ENCODE measurements at places on chromosomes 7 and 10.

- no peak for DNase-seq
Measured at GRCh38 chr10:88401671-88402347, 181.3 kb downstream of the RNLS start.

DNA sequence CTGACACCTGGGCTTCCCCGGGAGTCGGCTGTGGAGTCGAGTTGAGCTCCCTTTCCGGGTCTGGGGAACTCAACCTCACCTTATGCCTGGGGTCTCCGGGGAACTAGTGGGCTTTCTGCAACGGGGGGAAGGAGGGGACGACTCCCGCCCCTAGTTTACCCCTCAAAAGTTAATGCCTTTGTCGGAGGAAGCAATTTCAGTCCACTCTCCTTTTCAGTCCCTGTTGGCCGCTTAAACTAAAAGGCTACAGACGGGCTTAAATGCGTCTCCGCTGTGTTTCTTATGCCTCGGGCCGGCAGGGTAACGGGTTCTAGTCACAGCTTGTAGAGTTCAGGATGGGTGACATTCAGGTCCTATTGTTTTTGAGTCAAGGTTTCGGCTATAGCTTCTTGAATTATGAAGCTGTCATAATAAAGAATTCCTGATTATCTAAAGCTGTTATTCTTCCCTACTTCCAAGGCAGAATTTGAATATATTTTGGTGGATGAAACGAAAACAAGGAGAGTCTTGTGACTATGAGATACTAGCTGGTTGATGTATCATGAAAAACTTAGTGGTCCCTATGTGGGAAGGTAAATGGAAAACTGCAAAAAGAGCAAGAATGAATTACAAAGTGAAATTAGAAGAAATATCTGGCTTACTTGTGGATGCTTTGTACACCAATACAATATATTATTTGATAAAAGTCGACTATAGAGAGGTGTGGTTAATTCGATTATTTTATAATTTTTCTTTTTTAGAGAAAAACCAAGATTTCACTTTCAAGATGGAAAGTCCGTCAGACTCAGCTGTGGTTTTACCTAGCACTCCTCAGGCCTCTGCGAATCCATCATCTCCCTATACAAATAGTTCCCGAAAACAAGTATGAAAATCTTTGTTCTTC is 495 bp downstream of the SFR1 start:
- no peak for DNase-seq

- DNase-seq: no peak
Measured at GRCh38 chr7:14403587-14403986, 414.1 kb upstream of the ETV1 start.

GRCh38 chr10:36141856-36142560 is 499.9 kb upstream of the FZD8 start:
- no peak for DNase-seq

DNA sequence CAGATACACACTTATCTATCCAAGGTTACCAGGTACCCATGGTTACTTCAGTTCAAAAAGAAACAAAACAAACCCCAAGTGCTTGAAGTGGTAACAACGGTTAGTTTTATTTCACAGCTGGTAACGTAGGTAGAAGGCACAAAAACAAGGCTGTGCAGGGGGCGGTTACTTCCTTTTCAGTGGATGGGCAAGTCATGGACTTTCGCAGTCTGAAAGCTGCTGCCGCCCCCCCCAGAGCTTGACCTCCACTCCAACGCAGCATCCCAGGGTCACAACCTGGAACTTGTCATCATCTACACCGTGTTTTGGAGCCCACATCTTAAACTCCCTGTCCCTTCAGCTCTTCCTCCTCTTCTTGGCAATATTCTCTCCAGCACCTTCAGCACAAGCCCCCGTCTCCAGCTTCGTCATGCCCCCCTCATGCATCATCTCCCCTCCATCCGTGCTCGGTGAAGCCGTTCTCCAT is 181.2 kb upstream of the ITGB1 start:
- peak; percentile 46 for DNase-seq

DNA sequence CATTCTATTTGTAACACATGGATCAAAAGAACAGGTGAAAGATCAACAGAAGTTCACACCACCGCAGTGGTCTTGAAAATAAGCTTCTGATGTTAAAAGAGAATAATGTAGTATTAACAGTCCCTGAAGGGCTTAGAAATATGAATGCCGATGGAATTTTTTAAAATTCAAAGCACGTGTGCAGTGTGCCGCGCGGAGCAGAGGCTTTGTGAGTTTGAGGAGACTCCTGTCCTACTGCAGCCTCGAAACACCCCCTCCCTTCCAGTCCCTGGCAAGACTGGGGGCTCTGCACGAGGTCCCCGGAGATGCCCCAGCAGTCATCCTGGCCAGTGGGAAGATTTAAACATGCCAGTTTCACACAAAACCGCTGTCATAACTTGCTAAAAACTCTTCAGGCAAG is 196.6 kb downstream of the DIP2C start:
- no peak for DNase-seq

DNA sequence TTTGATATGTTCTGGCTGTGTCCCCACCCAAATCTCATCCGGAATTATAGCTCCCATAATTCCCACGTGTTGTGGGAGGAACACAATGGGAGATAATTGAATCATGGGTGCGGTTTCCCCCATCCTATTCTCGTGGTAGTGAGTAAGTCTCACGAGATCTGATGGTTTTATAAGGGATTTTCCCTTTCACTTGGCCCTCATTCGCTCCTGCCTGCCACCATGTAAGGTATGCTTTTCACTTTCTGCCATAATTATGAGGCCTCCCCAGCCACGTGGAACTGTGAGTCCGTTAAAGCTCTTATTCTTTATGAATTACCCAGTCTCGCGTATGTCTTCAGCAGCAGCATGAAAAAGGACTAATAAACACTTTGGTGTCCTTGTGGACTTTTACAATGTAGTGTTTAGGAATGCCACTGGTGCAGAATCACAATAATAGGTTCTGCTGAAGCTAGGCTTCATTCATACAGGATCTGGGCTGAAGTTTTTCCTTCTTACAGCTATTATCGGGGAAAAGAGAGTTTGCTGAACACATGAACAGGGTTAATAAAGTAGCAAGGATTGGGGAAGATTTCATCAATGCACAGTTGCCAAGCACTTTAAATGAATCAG is 74.3 kb downstream of the CPED1 start:
- no peak for DNase-seq

DNA sequence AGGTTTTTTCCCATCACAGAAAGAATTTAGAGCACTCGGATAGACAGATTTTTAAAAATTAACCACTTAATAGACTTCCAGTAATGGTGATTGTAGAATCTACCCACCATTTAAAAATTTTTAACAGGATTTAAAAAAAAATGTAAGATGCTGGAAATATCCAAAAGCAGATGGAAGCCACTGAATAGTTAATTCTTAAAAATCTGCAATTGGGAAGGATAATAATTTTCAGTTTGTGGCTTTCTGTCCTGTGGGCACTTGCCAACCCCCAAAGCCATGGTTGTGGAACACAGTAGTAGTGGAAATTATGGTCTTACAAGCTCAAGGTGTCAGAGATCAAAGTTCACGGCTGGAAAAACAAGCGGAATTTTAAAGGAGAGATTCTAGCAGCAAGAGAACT is 101.0 kb upstream of the SP4 start:
- DNase-seq: no peak

DNA sequence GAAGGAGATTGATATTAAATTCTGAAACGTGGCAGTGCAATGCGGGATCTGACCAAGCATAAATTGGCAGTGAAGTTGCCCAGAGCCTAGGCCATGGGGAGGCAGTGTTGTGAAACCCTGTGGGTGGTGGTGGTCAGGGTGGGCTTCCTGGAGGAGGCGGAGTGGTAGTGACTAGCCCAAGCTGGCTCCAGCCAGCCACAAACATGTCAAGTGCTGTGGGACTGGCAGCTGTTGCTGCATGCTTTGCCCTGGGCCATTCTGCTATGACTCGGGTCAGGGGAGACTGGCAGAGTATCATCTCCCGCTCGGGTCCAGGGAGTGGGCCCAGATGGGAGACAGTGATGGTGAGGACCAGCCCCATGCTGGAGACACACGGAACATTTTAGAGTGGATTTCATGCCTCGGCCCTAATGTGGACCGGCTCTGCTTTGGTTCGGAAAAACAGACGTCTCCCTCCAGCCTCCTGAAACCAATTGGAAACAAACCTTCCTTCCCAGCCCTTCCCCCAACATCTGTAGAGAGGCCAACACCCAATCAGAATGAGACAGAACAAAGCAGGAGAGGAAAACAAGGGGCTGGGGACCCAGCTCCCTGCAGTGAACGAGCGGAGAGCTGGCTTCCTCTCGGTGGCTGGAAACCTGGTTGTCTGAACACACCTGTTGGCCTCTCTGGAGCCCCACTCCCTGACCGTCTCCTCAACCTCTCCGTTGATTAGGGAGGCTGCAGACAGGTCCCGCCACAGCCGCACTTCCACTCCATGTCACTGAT is 58.2 kb downstream of the TMEM270 start:
- no peak for DNase-seq

DNA sequence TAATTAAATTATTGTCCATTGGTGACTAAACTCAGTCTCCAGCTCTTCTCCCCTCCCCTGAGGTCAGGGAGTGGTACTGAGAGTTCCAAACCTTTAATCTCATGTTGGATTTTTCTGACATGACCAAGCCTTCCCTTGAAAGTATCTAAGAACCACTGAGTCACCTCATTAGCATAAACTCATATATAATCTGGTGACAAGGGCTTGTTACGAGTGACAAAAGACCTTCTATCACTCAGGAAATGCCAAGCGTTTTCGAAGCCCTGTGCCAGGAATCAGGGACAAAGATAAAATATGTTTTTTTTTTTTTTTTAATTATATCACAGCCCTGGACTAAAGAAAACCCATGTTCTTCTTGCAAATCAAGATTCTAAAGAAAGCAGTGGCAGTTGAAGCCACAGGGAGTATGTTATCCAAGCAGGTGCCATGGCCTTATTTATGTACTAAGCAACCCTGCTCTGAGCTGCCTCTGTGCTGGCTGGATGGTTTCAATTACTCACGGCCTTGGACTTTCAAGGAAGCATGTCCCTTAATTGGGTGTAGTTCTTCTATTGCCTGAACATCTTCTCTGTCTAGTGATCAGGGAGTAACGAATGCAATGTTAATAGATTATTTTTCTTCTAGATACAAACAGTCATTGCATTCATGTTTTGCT is 169.0 kb upstream of the PRKCQ start:
- no peak for DNase-seq

DNA sequence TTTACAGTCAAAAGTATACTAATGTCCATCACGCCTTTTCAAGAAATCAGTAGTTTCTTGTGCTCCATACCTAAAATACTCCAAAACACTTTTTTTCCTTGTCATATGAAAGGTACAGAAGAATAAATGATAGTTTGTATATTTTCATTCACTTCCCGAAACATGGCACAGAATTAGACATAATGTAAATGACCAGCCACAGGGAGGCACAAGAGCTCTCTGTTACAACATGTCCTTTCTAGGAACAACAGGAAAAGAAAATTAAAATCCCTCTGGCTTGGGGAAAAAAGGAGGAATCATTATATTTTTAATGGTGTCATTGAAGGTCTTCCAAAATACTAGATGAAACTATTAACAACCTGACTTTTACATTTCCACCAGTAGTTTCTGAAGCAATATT is 331.2 kb downstream of the ACTR3B start:
- DNase-seq: no peak

DNA sequence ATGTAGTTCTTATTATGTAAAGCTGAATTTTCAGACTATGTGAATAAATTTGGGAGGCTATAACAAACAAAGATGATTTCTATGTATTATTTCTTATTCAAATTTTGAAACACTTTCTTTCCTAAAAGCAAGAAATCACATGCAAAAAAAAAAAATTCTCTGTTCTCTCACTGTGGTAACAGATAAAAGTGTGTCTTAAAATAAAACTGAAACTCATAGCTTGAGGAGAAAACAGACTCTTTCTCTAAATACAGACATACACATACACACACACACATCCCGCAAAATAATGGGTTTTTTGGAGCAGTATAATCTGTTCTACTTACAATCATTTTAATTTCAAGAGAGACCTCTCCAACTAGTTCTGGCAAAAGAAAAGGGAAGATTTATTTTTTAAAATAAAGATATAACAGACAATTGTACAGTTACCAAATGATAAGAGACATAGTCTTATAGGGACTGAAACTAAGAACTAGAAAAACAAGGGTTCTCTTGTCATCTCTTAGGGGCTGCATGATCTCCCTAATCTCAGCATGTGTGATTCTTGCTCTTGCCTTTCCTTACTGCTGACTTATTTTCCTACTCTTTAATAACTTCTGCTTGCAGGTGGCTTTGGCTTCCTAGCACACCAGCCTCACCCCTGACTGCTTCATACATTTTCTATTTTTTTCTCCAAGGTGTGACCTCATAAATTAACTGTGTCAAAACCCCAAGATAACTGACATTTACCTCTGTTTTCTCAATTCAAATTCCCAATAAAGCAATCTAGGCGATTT is 483.5 kb upstream of the POT1 start:
- DNase-seq: no peak

- no peak for DNase-seq
Measured at GRCh38 chr7:18623389-18623788, 127.8 kb downstream of the HDAC9 start.

- no peak for DNase-seq
Measured at GRCh38 chr10:65993451-65993850, 932.4 kb upstream of the LRRTM3 start.

GRCh38 chr7:105028004-105028403 is 14.0 kb downstream of the KMT2E start:
- DNase-seq: no peak

Measured in activated T-cell treated with anti-CD3 and anti-CD28 coated beads for 4 hours (primary cell).